ENCODE measurements at places on chromosomes 6 and 20.

- no peak for DNase-seq
These were observed 31.5 kb downstream of the PMEPA1 start for GRCh38 chr20:57678340-57678739.

GRCh38 chr6:156557251-156557910 is 219.8 kb upstream of the ARID1B start:
- DNase-seq, result peak; percentile 25

- DNase-seq, result peak; percentile 9
These were observed 221.8 kb upstream of the FAM83B start for GRCh38 chr6:54624779-54625178.

DNA sequence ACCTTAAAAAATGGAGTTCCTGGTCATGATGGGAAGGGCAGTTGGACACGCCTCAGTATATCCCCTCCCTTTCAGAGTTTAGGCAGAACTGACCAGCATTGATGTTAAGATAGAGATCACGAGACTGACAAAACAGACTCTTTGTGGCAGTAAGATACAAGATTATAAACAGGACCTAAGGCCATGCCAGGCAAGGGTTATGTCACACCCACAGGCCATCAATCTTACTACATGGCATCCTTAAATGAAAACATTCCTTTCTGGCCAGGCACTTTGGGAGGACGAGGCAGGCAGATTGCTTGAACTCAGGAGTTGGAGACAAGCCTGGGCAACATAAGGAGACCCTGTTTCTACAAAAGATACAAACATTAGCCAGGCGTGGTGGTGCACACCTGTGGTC is 129.3 kb upstream of the MLN start:
- DNase-seq, result no peak

- DNase-seq, result no peak
These were observed 199.3 kb downstream of the OTOR start for GRCh38 chr20:16947479-16947878.

DNA sequence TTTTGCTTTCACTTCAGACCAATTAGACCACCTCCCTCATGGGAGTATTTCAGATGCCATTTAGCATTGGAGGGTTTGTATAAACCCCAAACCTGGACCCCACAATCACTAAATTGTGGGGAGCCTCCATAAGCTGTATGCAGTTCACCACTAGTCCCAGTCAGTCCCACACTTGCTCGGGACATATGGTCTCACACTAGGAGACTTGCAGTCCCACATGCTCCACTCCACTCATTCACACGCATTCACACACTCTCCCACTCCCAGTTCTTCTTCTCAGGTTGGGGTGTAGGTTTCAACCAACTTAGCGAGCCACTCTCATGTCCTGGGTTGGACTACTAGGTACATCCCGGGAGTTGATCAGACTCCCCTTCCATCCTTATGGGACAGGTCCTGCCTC is 84.5 kb upstream of the GPR6 start:
- DNase-seq, result no peak

DNA sequence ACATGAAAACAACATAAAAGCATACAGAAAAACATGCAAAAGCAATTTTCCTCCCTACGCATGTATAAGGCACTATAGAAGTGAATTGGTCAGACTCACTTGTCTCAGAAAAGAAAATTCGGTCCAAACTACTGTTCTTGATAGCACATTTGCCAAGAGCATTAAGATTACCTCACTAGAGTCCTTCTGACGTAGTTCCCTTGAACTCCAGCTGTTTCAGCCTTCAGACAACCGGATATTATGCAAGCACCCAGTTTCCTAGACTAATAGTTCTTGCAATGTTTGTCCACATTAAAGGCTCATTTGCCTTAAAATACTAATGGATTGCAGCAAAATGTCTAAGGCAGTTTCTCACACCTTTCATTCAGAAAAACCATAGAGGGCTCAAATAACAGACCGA is 2.5 kb upstream of the CASS4 start:
- DNase-seq, result no peak

- no peak for DNase-seq
These were observed 14.3 kb downstream of the POU3F2 start for GRCh38 chr6:98848539-98849242.

- DNase-seq, result no peak
These were observed 160.8 kb downstream of the SCML4 start for GRCh38 chr6:107663308-107663707.

DNA sequence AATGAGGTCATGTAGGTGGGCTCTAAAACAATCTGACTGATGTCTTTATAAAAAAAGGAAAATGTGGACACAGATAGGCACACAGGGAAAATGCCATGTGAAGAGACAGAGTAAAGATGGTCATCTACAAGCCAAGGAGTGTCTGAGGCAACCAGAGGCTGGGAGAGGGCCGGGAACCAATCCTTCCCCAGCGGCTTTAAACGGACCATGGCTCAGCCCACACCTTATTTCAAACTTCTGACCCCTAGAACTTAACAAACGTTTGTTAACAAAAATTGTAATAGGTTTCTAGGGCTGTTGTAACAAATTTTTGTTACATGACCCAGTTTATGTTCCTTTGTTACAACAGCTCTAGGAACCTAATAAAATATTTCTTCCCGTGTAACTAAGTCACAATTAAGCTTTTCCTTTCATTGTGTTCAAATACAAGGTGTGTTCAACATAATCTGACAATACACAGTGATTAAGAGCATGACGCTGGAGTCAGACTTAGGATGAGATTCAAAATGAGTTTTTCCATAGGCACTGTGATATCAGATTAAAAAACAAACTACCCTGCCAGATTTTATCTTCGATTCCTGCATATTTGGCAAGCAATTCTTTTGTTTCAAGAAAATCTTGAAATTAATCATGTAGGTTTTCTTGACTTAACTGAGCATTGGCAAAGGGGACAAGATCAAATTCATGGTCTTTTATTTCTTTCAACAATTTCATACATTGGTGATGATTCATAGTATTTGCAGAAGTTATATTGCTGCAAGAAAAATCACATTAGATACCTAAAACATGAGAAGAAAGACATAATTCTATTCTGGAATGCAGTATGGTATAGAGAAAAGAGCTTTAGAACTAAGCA is 169.5 kb upstream of the RIPOR2 start:
- DNase-seq, result peak; percentile 1

DNA sequence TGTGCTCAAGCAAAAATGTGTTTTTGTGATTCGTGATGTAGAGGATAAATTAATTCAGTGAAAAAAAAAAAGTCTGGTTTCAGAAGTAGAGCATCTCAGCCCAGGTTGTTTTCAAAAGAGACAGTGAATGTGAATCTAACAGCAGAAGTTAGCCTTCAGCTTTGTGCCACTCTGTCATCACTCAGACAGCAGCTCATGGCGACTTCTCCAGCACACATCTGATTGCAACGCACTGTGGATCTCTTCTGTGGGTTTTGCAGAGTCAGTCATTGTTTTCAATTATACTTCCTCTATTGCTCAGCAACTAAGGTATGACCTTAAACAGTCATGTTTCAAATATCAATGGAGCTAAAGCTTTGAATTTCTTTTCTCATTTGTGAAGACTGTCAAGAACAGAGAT is 335.5 kb upstream of the POU3F2 start:
- no peak for DNase-seq

GRCh38 chr6:94272327-94272726 is 853.0 kb upstream of the EPHA7 start:
- DNase-seq, result no peak

DNA sequence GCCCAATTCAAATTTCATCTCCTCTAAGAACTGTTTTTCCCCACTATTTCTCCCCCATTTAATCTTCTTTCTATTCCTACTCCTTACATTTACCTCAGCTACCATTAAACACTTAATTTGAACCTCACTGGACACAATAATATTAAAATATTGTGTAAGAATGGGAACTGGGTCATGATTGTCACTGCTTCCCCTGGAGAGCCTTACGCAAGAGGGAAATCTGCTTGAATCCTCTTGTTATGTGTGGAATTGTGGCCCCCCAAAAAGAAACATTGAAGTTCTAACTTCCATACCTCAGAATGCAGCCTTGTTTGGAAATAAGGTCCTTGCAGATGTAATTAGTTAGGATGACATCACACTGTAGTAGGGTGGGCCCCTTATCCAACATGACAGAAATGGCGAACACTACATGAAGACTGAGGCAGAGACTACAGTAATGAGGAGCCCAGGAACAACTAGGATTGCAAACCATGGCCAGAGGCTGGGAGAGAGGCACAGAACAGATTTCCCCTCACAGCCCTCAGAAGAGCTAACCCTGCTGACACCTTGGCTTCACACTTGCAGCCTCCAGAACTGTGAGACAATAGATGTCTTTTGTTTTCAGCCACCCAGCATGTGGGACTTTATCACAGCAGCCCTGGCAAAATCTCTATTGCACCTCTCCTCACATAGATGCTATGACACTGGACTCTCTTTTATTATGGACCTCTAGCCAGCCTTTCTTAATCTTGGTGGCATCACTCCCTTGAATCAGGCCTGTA is 29.9 kb downstream of the HIVEP2 start:
- DNase-seq, result no peak

GRCh38 chr6:43893073-43893472 is 123.1 kb downstream of the VEGFA start:
- DNase-seq, result no peak

- DNase-seq, result no peak
These were observed at the start of gene RFX6 for GRCh38 chr6:116876635-116877611. Gene RFX6, plus strand, starts transcription at chr6:116877242. Its CDS starts 34 bp downstream, at chr6:116877276.

DNA sequence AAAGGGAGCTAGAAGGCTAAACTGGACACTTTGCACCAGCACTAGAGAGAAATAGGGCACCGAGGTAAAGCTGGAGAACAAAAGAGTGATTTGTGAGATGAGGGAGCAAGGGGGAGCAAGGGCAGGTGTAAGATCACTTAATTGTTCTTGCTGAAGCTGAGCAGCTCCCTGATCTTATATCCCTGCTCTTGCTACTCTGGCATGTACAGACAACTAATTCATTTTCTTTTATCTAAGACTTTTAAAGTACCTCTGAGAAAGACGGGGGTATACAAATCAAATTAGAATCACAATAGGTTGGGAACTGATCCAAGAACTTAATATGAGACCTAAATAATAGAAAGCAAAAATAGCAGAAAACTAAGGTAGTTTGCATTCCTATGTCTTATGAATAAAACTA is 381.7 kb upstream of the POU3F2 start:
- no peak for DNase-seq

DNA sequence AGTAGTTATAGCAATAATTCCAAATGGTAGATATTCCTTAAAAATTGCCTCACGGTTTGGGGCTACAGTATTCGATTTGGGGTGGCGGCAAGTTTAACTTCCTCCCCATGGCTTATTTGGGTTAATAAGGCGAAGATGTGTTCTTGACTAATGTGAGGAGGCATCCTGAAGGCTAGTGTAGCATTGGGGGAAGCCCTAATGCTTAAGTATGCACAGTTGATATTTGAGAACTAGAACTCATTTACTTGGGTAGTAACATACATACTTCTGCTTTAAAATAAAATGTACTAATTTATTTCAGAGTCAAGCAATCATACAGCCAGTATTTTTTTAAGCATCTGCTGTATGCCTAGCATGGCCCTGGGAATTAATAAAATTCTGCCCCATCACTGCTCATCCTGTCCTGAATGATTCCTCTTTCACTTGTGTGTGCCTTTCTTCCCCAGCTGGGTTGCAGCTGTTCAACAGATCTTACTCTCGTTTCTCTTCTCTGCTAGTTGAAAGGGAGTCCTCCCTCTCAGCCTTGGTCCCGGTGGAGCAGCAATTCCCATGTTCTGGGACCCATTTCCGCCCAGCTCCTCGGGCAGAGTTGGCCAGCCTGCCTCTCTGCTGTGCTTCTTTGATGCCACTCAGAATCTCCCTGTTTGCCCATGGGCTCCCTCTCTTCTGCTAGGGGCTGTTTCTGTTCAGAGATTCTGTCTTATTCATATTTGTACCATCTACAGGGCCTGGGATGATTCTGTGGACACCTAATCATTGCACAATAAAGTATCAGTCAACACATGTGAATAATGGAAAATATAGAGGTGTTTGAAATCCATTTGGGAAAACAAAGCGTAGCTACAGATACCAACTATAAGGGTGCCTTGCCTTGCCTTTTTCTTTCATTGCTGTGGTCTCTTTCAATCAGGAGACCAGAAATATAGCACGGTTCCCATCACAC is 104.8 kb downstream of the ARID1B start:
- DNase-seq, result no peak

GRCh38 chr20:1874450-1875182 is 20.6 kb upstream of the SIRPA start:
- no peak for DNase-seq

DNA sequence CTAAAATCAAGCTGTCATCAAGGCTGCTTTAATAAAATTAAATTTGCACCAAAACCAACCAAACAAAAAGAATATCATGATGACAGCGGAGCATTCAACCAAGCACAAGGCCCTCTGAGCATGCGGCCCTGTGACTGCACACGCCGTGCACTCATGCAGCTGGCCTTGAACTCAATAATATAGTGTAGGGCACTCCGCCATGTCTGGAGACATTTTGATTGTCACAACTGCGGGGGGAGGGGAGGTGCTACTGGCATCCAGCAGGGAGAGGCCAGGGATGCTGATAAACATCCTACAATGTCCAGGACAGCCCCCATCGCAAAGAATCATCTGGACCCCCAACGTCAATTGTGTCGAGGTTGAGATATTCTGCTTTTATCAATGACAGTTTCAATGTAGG is 9.7 kb downstream of the MOCS3 start:
- DNase-seq, result no peak

DNA sequence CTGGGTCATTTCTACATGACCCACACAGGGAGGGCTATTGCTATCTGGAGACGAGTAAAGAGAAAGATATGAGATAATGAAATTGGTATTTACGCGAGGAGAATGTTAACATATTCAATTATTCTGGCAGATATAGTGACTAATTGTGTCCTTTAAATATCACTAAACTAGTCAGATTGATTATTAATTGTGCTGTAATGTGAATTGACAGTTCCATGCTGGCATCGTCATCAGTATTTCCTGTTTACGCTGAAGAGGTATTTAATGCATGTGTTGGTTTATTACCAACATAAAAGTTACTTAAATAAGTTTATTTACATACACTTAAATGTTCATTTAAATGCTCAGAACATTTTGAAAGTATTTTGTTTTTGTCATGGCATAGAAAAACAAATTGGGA is 35.7 kb upstream of the OGFRL1 start:
- no peak for DNase-seq

All from HFFc6 (cell line).